Aortic smooth muscle cell (primary cell): ENCODE measurements at places on chromosomes 6 and 20. TPM values are rescaled to one million over a fixed set of nuclear protein-coding genes. Genes with fewer than 3 reads are reported as not detected.

The RNF217 gene
- 16.6 and 44.2 TPM in 2 replicates for total RNA-seq

The FAXC gene
- total RNA-seq: under 0.01 and 0.25 TPM in 2 replicates

The TBXT gene
- not detected in 2 replicates for total RNA-seq

The C4A gene
- total RNA-seq: 5.7 and 5.8 TPM in 2 replicates

The PLA2G7 gene
- total RNA-seq: 0.13 TPM in 1 of 2 replicates, not detected in the other

The BHLHE23 gene
- not detected in 2 replicates for total RNA-seq
